T follicular helper cell (primary cell): ENCODE measurements at places on chromosomes 16 and 17.

GRCh38 chr16:2210386-2211365, at the start of gene BRICD5:
Gene BRICD5, minus strand, starts transcription at chr16:2210863. Its CDS starts 30 bp downstream, at chr16:2210833.
- DNase-seq: no peak

DNA sequence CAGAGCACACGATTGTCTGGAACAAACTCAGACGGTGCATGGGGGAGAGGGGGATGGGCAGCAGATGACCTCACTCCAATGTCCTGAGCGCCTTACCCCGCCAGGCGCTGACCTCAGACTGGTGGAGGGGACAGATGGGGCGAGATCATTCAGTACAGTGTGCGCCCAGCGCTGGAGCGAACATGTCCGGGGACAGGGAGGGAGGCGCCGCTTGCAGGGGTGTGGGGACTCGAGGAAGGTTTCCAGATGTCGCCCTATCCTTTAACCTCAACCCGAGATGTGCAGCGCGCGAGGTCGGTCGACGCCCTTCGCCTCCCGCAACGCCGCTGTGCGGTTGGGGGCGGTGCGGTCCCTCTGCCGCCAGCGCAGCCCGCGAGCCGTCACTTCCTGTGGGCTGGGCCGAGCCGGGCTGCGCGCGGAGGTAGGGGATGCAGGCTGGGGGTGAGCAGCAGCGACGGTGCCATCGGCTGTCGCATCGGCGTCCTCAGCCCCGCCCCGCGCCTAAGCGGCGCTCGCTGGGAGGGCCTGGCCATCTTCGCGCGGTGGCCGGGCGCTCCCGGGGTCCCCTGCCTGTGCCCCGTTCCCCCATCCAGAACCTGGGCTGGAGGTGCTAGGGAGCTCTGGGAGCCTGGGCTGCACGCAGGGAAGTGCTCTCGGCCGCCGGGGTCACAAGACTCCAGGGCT, 5.3 kb upstream of the CDR2L start:
- DNase-seq: peak; percentile 77

GRCh38 chr16:24041834-24042631, 206.2 kb downstream of the PRKCB start:
- peak; percentile 62 for DNase-seq

DNA sequence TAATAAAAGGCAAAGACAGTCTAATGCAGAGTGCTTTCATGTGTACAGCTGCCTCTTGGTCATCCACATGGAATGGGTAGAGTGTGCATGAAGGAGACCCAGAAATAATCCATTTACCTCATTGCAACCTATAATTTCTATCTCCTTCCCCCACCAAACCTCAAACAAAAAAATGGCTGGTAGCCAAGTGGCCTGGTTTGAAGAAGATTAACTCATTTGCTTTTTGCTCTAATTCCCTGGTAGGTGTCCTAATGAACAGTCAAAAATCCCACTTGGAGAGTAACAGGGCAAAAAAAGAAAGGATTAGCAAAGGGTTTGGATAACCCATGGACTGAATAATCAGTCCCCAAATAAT, 13.0 kb upstream of the LYRM9 start:
- DNase-seq: no peak

DNA sequence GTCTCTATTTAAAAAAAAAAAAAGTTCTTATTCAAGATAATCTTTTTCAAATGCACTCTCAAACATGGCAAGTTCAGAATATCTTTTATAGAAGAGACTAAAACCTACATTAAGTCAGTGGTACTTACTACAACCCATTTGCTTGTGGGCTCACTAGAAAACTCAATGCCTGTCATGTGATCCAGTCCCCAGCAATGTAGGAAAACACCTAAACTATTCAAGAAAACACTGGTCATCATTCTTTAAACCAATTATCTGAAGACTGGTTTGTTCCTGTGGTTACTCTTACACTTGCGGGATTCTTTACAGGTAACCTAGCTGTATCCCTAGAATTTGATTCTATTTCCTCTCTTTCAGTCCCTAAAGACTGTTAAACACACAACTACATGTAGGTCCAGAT, 19.6 kb downstream of the MED13 start:
- no peak for DNase-seq

- peak; percentile 4 for DNase-seq
These were observed 3.0 kb upstream of the CHD3 start for GRCh38 chr17:7885367-7886226.

DNA sequence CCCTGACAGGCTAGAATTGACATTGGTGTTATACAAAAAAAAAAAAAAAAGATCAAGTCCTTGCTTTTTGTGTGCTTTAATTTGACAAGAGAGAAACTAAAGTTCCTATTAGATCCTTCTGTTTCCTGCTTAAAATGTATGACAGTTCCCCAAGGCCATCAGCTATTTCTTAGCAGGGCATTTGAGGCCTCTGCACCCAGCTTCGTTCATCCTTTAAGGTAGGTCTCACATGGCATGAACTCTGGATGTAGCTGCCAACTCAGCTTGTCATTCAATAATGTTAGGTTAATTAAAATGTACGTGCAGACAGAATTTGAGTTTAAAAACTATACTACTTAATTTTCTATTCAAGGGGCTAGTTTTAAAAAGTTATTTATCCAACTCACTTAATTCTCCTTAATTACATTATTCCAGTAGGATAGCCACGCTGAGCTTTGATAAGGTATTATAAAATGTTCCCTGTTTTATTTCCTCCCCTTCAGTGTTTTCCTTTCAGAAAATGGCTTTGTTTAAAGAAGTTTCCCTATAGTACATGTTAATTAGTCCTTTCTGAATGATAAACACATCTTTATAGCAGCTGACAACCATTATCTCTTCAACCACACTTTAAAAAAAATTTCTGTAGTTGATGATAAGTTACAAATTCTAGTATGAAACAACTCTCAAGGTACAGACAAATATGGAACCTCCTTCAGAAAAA, 1.2 kb upstream of the RFFL start:
- no peak for DNase-seq

DNA sequence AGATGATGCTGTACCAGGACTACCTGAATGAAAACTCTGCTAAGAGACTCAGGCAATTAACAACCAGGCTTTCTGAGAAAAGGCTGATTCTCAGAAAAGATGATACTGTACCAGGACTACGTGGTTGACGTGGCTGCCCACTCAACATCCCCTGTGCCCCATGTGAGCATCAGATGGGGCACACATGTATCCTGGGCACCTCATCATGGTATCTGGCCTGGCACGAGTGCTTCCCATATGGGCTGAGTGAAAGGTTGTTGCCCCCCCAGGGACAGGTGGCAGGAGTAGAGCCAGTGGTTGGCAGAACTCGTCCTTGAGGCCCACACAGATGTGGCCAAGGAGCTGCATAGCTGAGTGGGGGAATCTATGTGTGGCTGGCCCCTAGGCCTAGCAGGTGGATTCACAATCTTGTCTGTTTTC, 3.5 kb upstream of the CES4A start:
- DNase-seq: no peak

DNA sequence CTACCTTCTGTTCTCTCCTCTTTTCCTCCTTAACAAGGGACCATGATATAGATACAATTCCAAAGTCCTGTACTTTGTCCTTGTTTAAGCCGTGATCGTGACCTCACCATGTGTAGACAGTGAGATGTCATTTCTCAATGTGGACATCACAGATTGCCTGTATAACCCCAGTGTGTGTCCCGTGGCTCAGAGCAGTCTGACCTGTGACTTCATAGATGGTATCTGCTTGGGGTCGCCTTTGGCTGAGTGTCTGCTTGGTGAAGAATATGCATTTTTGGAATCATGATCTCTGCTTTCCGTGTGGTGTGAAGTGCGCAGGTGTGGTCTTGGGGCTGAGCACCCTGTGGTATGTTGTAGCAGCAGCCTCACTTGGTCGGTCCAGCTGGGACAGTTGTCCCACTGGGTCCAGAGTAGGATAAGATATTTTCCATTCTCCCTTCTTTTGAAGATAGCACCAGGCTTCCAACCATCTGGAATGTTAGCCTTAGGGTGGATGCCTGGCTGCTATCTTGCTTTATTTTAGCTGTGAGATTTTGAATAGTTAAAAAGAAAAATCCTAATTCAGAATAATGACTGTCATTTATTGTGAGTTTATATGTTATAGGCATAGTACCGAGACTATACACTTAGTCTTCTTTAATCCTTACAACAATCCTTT, 13.4 kb downstream of the MSI2 start:
- DNase-seq: no peak

DNA sequence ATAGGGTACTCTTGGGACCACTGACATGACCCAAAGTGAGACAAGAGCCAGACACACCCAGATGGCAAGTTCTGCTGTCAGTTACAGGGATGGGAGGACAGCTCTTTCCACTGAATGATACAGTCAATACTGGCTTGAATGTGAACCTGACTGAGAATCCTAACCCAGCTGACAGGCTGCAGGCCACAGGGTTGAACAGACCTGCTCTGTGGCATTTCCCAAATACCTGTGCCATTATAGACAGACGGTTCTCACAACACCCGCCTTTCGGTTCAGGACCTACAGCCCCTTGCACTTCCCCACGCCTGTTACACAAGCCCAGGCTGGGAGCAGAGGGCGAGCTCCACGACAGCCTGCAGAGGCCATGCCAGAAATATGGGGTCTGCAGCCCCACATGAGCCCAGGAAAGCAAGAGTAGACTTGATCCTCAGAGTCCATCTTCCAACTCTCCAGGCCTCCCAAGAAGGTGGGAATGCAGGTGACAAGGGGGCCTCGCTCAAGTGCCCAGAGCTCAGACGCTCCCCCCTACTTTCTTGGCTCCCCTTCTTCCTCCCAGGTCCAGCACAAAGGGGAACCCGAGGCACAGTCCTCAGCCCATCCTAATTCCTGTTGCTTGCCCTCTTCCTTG, 314.3 kb downstream of the SOX9 start:
- no peak for DNase-seq

- no peak for DNase-seq
These were observed 46.5 kb downstream of the SSH2 start for GRCh38 chr17:29883497-29883896.

GRCh38 chr17:39636587-39636926, 387 bp upstream of the STARD3 start:
- DNase-seq: no peak

GRCh38 chr17:72518753-72519597, 398.2 kb downstream of the SOX9 start:
- no peak for DNase-seq

DNA sequence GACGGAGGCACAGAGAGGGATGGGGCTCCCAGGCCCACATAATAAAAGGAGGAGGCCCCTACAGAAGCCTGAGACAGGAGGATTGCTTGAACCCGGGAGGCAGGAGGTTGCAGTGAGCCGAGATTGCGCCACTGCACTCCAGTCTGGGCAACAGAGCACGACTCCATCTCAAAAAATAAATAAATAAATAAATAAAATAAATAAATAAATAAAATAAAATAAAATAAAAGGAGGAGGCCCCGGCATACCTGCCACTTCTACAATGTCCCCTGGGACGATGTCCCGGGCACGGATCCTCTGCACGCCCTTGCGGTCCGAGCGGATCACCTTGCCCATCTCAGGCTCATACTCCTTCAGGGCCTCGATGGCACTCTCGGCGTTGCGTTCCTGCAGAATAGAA, 13.2 kb downstream of the ATP2A3 start:
- DNase-seq: no peak
